ENCODE measurements at places on chromosomes 6 and 20.

- no peak for DNase-seq
Observed at GRCh38 chr6:26550250-26550993, 12.3 kb downstream of the HMGN4 start.

GRCh38 chr20:17897566-17898307 is 70.9 kb downstream of the SNX5 start:
- DNase-seq = no peak

GRCh38 chr6:24004659-24005058 is 121.4 kb upstream of the NRSN1 start:
- DNase-seq = no peak

DNA sequence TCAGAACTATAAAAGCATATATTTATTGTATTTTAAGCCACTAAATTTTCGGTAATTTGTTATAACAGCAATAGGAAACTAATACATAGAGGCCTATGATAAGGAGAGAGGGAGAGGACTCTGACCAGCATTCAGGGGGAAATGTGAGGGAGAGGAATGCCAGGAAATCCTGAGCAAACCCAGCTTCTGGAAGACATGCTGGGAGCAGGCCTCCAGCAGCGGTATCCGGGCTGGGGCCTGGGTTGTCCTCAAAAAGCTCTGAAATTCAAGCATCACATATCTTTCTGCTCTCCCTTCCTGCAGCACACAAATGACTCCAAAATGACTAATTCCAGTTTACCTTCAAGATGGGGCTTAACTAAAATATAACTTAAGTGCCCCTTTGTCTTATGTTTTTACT is 33.4 kb upstream of the RIMS1 start:
- no peak for DNase-seq

DNA sequence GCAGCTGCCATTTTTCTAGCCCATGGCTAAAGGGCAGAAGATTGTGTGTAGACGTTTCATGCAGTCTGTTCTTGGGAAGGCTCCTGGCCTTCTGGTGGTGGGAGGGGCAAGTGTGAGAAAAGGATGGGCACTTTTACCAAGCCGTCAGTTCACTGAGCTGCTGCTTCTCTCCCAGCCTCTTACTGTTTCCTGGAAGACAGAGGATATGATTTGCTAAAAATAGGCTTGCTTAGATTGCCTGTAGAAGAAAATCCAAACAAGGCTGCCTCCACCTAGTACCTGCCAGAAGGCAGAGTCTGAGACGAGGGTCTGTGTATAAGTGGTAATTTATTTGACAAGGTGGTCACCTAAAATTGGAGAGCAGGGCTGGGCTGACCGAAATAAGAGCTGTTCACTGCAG is 7.5 kb downstream of the KIZ start:
- DNase-seq = no peak

DNA sequence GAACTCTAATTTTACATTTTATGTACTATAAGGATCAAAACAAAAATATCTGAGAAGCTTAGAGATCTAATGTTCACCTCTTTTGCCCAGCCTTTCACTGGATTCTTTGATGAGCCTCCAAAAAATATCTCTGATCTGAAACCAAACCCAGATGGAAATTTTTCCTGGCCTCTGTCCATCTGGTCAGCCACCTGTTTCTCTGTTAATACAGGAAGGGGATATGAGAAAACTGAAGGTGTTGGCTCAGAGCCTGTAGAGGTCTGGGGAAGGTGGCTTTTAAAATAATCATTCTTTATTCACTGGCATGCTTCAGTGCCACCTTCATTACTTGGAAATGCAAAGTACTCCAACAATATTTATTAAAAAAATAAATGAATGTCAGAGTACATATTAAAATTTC is 8.5 kb upstream of the MCM3 start:
- no peak for DNase-seq

- no peak for DNase-seq
Observed at GRCh38 chr6:115617031-115617430, 443.7 kb downstream of the FRK start.

Measured in amniotic stem cell (primary cell).